ENCODE measurements at places on chromosomes 4 and X.

DNA sequence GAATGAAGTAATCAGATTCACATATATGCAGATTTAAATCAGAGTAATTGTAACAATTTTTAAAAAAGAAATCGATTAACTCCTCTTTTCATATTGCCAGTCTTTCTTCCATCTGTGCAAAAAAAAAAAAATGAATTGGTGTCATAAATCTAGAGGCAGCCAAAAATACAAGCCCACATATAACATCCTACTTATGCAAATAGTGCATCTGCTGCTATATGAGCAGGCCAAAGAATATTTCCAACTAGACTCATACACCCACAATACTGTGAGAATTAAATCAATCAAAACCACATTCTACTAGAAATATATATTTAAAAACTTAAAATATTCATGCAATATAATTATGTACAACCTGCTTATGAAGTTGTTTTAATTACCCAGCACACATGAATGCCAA lies 298.1 kb upstream of the TRAM1L1 start:
- DNase-seq, result no peak

GRCh38 chrX:153884136-153884535 lies 1.8 kb downstream of the L1CAM start:
- no peak for DNase-seq

GRCh38 chrX:128816919-128817318 lies 706.4 kb downstream of the SMARCA1 start:
- no peak for DNase-seq

- no peak for DNase-seq
Measured at GRCh38 chr4:176052744-176053143, 12.9 kb upstream of the WDR17 start.

- no peak for DNase-seq
Measured at GRCh38 chr4:98838977-98839618, 89.8 kb downstream of the EIF4E start.

GRCh38 chr4:150423074-150423473 lies 158.9 kb upstream of the MAB21L2 start:
- no peak for DNase-seq
